ENCODE measurements at places on chromosomes 5 and 9. TPM values are rescaled to one million over a fixed set of nuclear protein-coding genes. Genes with fewer than 3 reads are reported as not detected.
A peak's percentile ranks its signal among the peaks of the same experiment; 100 is the strongest.

- no peak overlapping the region for H3K4me3 ChIP-seq
- H3K4me1 ChIP-seq, result peaks cover 22% of the 10 kb centered on the region
- H3K36me3 ChIP-seq, result no peaks in the 10 kb centered on the region
- peaks cover 10% of the 10 kb centered on the region for H3K27me3 ChIP-seq
- no peak for DNase-seq
Observed at GRCh38 chr5:2738156-2738699, 13.2 kb downstream of the IRX2 start.

DNA sequence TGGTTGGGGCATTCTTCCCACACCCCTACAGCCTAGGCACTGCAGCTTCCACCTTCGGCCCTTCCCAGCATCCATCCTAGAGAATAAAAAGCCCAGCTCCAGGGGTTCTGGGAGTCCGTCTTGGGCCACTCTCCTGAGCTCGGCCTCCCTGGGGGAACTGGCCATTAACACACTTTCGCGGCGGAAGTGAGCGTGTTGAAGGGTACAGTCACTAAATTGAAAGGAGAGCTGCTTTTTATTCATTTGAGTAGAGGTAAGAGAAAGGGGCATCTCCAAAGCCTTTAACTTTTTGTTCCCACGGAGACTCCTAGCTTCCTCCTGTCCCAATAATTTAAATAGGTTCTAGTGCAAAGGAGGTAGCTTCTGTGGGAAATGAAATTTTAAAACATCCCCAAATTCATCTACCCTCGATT, 31.0 kb upstream of the NFIB start:
- H3K27me3 ChIP-seq, result peaks cover 12% of the 10 kb centered on the region
- H3K4me3 ChIP-seq, result no peak overlapping the region
- no peak overlapping the region for H3K27ac ChIP-seq
- peaks cover 58% of the 10 kb centered on the region for H3K4me1 ChIP-seq

Gene GABRA1
- 0.92 TPM for total RNA-seq

Gene PTPRD
- total RNA-seq, result 39.4 TPM

DNA sequence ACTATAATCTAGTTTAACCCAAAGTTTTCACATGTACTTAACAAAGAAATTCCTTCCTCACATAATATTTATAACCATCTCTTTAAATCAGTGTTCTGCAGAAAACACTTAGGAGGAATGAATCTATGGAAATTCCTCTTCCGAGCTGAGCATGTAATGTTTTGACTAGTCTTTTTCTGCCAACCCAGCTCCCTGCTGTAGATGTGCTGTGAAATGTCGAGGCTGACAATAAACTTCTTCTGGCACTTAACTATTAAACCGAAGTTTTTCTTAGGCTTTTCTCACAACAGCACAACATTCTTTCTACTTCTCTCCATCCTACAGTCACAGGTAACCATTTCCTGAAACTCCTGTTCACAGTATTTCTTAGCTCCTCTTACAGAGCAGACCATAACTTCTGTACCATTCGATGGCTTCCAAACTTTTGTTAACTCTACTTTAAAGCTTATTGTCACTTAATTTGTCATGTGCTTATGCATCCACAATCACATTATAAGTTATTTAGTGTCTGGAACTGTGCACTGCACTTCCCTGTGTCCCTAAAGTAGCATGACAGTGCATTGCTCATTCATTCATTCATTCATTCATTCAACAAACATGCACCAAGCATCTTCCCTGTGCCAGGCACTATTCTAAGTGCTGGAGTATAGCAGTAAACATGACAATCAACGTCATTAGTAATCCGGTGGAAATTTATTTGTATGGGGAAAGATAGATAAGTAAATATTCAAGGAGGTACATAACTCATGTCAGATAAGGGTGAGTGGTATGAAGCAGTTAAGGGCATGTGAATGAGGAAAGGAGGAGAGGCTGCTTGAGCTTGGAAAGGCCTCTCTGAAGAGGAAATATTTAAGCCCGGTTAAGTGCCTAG, 54.6 kb downstream of the TSSK1B start:
- no peak overlapping the region for H3K4me3 ChIP-seq
- no peak overlapping the region for H3K27ac ChIP-seq
- DNase-seq, result no peak
- peaks cover 11% of the 10 kb centered on the region for H3K4me1 ChIP-seq
- no peaks in the 10 kb centered on the region for H3K27me3 ChIP-seq

- no peaks in the 10 kb centered on the region for H3K36me3 ChIP-seq
- H3K4me3 ChIP-seq, result no peak overlapping the region
- peaks cover 9% of the 10 kb centered on the region for H3K4me1 ChIP-seq
- no peaks in the 10 kb centered on the region for H3K27me3 ChIP-seq
Observed at GRCh38 chr5:157607371-157608161, 32.0 kb upstream of the ADAM19 start.

GRCh38 chr5:96064877-96065276, 103.2 kb upstream of the ELL2 start:
- H3K27me3 ChIP-seq, result no peaks in the 10 kb centered on the region
- no peak for DNase-seq
- no peak overlapping the region for H3K27ac ChIP-seq
- H3K4me1 ChIP-seq, result peaks cover 21% of the 10 kb centered on the region
- H3K36me3 ChIP-seq, result no peaks in the 10 kb centered on the region

GRCh38 chr5:84494453-84494852, 109.8 kb upstream of the EDIL3 start:
- no peak overlapping the region for H3K4me3 ChIP-seq
- no peaks in the 10 kb centered on the region for H3K4me1 ChIP-seq
- no peaks in the 10 kb centered on the region for H3K27me3 ChIP-seq
- DNase-seq, result no peak

GRCh38 chr9:121612511-121612998, 38.9 kb upstream of the DAB2IP start:
- DNase-seq, result peak; percentile 76
- H3K27me3 ChIP-seq, result no peaks in the 10 kb centered on the region
- H3K36me3 ChIP-seq, result no peaks in the 10 kb centered on the region
- no peak overlapping the region for H3K4me3 ChIP-seq

DNA sequence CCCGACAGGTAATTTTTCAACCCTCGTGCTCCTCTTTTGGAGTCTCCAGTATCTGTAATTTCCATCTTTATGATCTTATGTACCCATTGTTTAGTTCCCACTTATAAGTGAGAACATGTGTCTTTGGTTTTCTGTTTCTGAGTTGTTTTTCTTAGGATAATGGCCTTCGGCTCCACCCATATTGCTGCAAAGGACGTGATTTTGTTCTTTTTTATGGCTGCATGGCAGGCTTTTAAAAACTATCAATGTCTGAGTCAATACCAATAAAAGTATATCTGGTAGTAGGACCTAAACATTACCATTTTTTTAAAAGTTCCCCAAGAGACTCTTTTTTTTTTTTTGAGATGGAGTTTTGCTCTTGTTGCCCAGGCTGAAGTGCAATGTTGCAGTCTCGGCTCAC, 3.9 kb upstream of the SLC26A2 start:
- H3K36me3 ChIP-seq, result no peaks in the 10 kb centered on the region

- H3K36me3 ChIP-seq, result no peaks in the 10 kb centered on the region
- no peaks in the 10 kb centered on the region for H3K27me3 ChIP-seq
- H3K4me1 ChIP-seq, result peaks cover 12% of the 10 kb centered on the region
Observed at GRCh38 chr9:113649855-113650206, 186.3 kb downstream of the RGS3 start.

- H3K27me3 ChIP-seq, result peaks cover 13% of the 10 kb centered on the region
- H3K36me3 ChIP-seq, result no peaks in the 10 kb centered on the region
- peak; percentile 80 for DNase-seq
Observed at GRCh38 chr9:77648234-77649108, at the start of gene GNA14. Gene GNA14, minus strand, starts transcription at chr9:77648322. Its CDS starts 529 bp downstream, at chr9:77647793.

- peaks cover 7% of the 10 kb centered on the region for H3K27me3 ChIP-seq
- DNase-seq, result no peak
- H3K36me3 ChIP-seq, result peaks cover 5% of the 10 kb centered on the region
- peak overlapping the region; percentile 88 for H3K27ac ChIP-seq
- H3K4me3 ChIP-seq, result peak overlapping the region; percentile 83
- H3K4me1 ChIP-seq, result peaks cover 15% of the 10 kb centered on the region
Observed at GRCh38 chr5:176360894-176361436, 599 bp downstream of the KIAA1191 start.

Gene CLIC3
- not detected for total RNA-seq

Gene TEX48
- not detected for total RNA-seq

Gene CATSPER3
- not detected for total RNA-seq

Data from stomach (tissue), 19 donors.